Stimulated activated CD4-positive, alpha-beta T cell treated with anti-CD3 and anti-CD28 coated beads, Interleukin-2, amount 100 ng/mL, for 24 hours (primary cell): ENCODE measurements at places on chromosomes 3 and 15.

DNA sequence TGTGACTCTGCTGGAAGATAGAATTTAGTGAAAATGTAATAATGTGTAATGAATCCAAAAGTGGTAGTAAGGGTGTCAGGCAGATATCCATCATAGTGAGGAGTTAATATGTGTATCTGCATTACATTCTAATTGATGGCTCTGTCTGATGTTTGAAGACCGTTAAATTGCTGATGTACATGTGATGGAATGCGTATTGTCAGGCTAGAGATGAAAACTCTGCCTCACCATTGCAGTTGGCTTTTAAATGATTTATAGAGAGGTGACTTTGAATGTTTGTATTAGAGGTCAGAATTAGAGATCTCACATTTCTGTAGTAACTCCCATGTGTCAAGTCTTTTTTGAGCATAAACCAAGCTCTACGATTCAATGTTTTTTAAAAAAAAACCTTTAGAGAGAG lies 234.6 kb downstream of the NAALADL2 start:
- no peak for DNase-seq

- DNase-seq: no peak
Measured at GRCh38 chr15:63405159-63405558, 23.5 kb upstream of the CA12 start.

GRCh38 chr3:50324351-50325112 lies 2.0 kb upstream of the HYAL2 start:
- peak; percentile 77 for DNase-seq

GRCh38 chr15:67413770-67414390 lies 107.1 kb upstream of the C15orf61 start:
- DNase-seq: no peak

GRCh38 chr3:33092496-33093254 lies 4.3 kb downstream of the GLB1 start:
- no peak for DNase-seq

DNA sequence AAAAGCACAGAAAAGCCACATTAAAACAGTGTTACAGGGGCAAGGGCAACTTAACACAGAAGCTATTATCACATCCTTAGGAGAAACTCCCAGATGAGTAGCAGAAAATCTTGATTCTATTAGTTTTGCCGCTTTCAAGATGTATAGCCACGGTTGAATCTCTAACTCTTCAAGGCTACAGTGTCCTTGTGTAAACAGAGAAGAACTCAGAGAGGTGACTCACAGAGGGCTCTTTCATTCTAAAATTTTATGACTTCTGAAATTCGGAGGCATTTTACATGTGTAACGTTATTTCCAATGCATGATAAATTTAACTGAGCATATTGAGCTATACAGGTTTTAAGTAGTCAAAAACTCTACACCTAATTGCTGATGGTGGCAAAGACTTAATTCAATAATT lies 846.6 kb downstream of the GBE1 start:
- DNase-seq: no peak

DNA sequence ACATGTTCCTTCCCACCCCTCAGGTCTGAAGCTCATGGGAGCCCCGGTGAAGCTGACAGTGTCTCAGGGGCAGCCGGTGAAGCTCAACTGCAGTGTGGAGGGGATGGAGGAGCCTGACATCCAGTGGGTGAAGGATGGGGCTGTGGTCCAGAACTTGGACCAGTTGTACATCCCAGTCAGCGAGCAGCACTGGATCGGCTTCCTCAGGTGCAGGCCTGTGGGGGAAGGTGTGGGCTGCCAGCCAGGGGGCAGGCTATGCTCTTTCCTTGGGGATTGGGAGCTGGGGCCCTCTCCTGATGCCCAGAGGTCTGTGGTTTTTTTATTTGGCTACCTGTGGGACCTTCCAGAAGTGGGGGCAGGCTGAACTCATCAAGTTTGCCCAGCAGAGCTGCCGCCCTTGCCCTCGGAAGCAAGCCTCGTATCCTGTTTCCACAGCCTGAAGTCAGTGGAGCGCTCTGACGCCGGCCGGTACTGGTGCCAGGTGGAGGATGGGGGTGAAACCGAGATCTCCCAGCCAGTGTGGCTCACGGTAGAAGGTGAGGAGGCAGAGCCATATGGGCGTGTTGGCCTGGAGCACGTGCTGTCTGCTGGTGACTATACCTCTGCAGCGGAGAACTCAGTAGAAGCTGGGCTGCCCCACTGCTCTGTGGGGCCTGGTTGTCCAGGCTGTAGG lies 2.2 kb downstream of the TYRO3 start:
- DNase-seq: no peak

DNA sequence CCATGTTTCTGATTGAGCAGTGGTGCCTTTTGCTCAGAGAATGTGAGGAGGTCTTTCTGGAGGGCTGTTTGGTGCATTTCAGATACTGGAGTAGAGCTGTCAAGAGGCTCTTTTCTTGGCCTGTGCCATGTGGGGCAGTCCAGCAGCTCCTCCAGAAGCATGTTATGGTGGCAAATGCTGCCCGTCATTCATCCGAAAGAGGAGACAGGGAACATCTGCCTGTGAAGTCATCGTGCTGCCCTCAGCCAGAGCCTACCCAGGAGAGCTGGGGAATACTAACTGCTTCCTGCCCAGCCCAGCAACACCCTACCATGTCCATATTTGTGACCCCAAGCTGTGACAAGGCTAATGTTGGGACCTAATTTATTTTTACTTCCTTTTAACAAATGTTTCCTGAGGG lies 82.2 kb upstream of the SLC6A6 start:
- DNase-seq: no peak

DNA sequence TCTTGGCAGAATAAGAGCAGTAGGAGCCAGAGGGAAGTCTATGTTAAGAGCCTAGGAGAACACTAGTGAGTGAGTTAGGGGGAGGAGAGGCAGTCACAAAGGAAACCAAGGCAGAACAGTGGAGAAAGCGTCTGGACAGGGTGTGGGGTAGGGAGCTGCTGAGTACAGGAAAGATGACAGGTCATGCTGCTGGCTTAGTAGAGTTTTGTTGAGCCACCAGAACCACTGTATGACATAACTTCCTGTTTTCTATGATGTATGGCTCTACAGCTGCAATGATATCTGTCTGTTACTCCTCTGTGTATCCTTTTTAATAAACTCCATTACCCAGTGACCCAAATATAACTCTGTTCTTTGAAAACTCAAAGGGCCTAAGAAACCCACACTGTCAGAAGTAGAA lies 10.6 kb upstream of the STT3B start:
- DNase-seq: no peak

DNA sequence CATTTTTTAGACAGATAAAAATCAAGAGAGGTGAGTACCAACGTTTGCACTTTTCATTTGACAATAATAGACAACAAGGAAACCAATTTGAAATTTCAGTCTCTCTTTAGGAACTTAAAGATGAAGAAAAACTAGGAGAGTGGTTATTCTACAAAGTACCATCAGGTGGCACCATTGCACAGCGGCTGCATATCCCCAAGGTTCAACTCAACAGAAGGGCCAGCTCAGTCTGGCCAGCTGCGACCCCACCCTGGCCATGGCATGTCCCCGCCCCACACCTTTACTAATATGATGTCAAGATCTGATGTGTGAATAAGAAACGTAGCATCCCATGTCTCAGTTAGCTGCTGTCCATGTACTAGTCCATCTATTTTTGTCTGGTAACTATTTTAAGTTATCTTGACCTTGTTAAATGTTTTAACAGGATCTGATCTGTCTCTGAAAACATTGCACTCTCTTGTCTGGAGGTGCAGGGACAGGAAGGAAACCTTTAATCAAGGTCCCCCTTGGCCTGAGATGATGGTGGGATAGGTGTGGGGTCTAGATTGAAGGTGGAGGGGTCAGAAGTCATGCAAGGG lies 35.5 kb upstream of the CGNL1 start:
- peak; percentile 39 for DNase-seq

GRCh38 chr15:92749946-92750345 lies 94.4 kb upstream of the FAM174B start:
- no peak for DNase-seq

DNA sequence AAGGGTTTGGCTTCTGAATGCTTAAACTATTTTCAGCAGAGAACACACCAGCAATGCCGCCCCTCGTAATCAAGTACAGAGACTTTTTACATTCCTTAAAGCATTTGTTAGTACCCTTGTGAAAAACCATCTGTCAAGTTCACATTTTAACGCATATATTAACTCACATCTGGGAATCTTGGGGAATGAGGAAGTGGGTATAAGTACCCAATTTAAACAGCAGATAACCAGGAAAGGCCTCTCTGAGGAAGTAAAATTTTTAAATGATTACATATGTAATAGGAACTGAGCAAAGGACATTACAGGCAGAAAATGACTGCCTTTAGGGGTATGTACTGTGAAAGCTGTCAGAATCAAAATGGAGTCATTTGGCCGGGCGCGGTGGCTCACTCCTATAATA lies 12.8 kb upstream of the CFAP44 start:
- DNase-seq: no peak

DNA sequence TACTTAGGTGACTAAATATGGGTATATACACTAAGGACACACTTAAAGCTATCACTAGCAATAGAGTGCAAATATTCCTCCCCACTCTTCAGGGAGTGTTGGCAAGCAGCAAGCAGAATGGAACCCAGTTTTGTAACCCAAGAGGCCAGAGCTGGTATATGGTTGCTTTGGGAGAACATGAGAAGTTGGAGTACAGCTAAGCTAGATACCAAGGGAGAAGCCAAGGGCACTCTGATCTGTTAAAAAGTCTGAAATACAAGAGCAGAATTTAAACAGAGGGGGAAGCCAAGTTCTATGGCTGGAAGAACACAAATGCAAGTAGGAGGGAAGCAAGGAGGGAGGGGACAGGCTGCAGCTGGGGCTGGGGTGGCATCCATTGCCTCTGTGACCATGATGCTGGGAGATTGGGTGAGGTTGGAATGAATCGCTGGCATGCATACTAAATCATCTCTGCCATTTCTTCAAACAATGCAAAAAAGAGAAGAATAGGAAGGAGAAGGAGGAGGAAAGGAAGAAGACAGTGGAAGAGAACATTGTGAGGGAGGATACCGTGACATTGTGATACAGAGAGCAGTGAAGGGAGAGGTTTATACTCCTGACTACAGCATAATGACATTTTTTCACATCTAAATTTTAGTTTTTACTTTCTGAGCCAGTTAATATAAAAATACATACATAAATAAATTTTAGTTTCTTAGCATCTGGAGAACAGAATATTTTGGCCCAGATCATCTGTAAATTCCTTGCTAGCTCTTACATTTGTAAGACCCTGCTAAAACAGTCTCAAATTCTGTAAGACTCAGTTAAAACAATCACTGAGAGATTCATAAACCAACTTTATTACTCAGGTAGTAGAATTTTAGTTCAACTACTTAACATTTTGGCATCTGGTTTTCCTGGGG lies 9.0 kb upstream of the ANXA2 start:
- DNase-seq: no peak

GRCh38 chr3:17227472-17227871 lies 342.7 kb downstream of the PLCL2 start:
- DNase-seq: no peak

DNA sequence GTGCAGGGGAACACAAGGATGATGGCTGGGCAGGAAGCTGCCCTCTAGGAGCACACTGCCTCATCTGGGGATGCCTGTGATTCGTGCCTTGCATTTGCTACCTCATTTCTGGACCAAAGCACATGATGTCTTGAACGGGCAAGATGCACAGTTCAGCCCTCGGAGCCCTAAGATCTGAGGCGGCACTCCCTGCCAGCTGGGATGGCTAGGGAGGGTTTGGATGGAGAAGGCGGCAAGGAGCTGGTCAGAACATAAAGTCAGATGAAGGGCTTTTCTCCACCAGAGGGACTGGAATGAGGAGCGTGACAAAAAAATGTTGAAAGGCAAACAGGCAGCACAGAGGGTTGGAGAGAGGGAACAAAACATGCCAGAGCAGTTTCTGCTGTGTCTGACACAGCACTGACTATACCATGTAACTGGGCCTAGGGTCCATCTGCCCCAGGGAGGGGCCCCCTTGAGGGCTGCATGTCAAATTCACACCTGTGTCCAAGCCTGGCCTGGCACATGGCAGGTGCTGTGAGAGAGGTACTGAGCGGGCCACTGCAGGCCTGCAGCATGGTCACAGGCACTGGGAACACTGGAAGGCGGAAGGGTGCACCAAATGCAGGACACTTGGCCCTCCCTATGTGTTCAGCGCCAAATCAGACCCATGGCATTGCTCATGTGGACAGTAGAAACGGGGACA lies 21.7 kb downstream of the TMEM43 start:
- no peak for DNase-seq
